ENCODE measurements at places on chromosomes 3 and 15. TPM values are rescaled to one million over a fixed set of nuclear protein-coding genes. Genes with fewer than 3 reads are reported as not detected.

MESP2 gene
- 0.42 TPM for total RNA-seq

MORC1 gene
- not detected for total RNA-seq

NR1I2 gene
- total RNA-seq = not detected

CHRFAM7A gene
- total RNA-seq = 1.1 TPM

C15orf62 gene
- total RNA-seq = 0.99 TPM

KLHL40 gene
- not detected for total RNA-seq

CD276 gene
- total RNA-seq = 82.4 TPM
